ENCODE measurements at places on chromosomes 5 and 9. TPM values are rescaled to one million over a fixed set of nuclear protein-coding genes. Genes with fewer than 3 reads are reported as not detected.

DNA sequence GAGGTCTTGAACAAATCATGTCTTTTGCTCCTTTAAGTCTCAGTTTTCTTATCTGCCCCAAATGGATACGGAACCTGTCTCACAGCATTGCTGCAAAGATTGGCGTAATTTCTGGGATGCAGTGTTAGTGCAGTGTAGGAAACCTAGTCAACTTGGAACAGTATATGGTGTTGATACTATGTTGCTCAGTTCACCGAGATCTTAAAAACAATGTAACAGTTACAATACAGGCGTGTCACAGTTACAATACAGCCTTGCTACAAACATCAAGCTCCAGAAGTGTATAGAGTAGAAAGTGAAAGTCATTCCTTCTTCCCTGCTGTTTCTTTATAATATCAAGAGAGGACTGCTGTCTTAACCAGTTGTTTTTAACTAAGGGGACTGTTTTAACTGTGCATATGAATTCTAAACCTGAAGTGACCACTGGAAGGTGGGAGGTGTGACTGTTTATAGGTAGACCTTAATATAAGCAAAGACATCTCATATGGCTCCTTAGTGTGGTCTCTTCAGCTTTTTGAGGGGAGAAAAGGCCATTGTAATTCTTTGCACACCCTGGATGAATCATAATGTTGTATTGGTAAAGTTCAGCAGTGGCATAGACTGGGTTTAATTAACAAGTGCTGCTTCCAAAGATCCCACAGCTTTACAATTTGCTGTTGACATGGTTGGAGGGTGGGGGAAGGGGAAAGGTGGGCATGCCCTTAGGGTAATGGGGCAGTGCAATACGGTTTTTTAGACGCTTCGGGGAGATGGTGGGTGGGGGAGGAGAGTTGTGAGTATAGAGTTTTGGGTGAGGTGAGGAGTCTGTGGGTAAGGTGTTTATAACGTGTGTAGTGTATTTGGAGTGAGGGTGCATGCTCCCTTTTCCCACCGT, 12.9 kb downstream of the PRRC2B start:
- H3K27ac ChIP-seq: peak overlapping the region; percentile 83
- H3K36me3 ChIP-seq: peaks cover 42% of the 10 kb centered on the region
- no peaks in the 10 kb centered on the region for H3K27me3 ChIP-seq
- no peak for DNase-seq
- H3K4me1 ChIP-seq: peaks cover 94% of the 10 kb centered on the region
- peak overlapping the region; percentile 66 for H3K4me3 ChIP-seq

- no peak for DNase-seq
- no peak overlapping the region for H3K4me3 ChIP-seq
- no peaks in the 10 kb centered on the region for H3K27me3 ChIP-seq
- peaks cover 7% of the 10 kb centered on the region for H3K4me1 ChIP-seq
- no peaks in the 10 kb centered on the region for H3K36me3 ChIP-seq
- no peak overlapping the region for H3K27ac ChIP-seq
Measured at GRCh38 chr5:173774271-173774761, 113.8 kb upstream of the CPEB4 start.

GRCh38 chr9:34454571-34455065, 3.8 kb downstream of the FAM219A start:
- no peak overlapping the region for H3K4me3 ChIP-seq
- no peak for DNase-seq
- H3K36me3 ChIP-seq: peaks cover 2% of the 10 kb centered on the region
- no peak overlapping the region for H3K27ac ChIP-seq
- peaks cover 5% of the 10 kb centered on the region for H3K27me3 ChIP-seq

- no peak overlapping the region for H3K4me3 ChIP-seq
- H3K36me3 ChIP-seq: no peaks in the 10 kb centered on the region
- peaks cover 3% of the 10 kb centered on the region for H3K27me3 ChIP-seq
- no peaks in the 10 kb centered on the region for H3K4me1 ChIP-seq
- no peak for DNase-seq
Measured at GRCh38 chr5:11075035-11075805, 314.2 kb upstream of the DAP start.

GRCh38 chr5:138583984-138584637, 8.9 kb upstream of the HSPA9 start:
- peaks cover 4% of the 10 kb centered on the region for H3K4me1 ChIP-seq
- peaks cover 19% of the 10 kb centered on the region for H3K27me3 ChIP-seq
- no peak overlapping the region for H3K4me3 ChIP-seq
- H3K27ac ChIP-seq: no peak overlapping the region

DNA sequence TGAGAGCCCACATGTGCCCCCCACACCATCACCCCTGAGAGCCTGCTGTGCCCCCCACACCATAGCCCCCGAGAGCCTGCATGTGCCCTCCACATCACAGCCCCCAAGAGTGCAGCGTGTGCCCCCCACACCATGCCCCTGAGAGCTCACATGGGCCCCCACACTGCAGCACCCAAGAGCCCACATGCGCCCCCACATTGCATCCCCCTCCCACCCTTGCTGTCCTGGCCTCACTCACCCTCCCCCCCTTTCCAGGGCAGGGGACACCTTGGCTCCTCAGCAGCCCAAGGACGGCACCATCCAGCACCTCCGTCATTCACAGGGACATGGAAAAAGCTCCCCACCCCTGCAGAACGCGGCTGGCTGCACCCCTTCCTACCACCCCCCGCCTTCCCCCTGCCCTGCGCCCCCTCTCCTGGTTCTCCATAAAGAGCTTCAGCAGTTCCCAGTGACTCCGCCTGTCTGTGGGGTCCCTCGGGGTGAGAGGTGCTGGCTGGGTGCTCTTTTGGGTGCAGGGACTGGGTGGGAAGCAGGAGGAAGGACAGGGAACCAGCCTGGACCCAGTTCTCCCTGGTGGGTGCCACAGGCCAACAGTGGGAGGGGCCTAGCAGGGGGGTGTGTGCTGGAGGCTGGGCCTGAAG, 5.0 kb downstream of the LCN1 start:
- H3K4me1 ChIP-seq: peaks cover 2% of the 10 kb centered on the region
- no peak for DNase-seq
- no peak overlapping the region for H3K4me3 ChIP-seq
- no peaks in the 10 kb centered on the region for H3K27me3 ChIP-seq

DNA sequence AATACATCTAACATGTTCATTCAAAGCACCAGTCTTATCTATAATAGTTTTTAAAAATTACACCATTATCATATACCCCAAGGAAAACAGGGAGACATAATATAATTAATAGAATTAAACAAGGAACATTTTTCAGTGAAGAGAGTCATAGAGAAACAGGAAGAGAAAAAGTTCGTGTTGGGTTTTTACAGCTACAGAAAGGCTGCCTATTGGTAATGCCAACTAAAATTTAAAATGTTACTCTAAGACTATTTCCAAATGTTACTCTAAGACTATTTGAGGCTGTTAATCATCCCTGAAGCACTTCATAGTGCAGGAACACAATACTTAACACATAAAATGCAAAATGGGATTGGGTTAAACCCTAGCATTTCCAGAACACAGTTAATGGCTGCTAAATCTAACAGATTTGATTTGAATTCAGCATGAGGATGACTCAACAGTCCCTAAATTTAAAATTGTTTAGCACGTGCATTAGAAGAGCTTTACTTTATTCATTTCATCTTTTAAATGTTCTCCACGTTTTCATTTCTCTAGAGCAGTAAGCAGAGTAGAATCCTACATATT, 54.5 kb downstream of the OXCT1 start:
- no peaks in the 10 kb centered on the region for H3K27me3 ChIP-seq
- H3K4me3 ChIP-seq: no peak overlapping the region
- H3K36me3 ChIP-seq: peaks cover 30% of the 10 kb centered on the region
- DNase-seq: no peak

- H3K4me3 ChIP-seq: no peak overlapping the region
- no peak for DNase-seq
- H3K36me3 ChIP-seq: no peaks in the 10 kb centered on the region
- H3K27ac ChIP-seq: no peak overlapping the region
Measured at GRCh38 chr5:61619777-61620518, 287.9 kb downstream of the ZSWIM6 start.

GRCh38 chr9:99071313-99072039, 33.4 kb upstream of the TGFBR1 start:
- peak overlapping the region; percentile 62 for H3K27ac ChIP-seq
- H3K36me3 ChIP-seq: peaks cover 9% of the 10 kb centered on the region
- no peak overlapping the region for H3K4me3 ChIP-seq
- H3K4me1 ChIP-seq: peaks cover 58% of the 10 kb centered on the region
- no peaks in the 10 kb centered on the region for H3K27me3 ChIP-seq

DNA sequence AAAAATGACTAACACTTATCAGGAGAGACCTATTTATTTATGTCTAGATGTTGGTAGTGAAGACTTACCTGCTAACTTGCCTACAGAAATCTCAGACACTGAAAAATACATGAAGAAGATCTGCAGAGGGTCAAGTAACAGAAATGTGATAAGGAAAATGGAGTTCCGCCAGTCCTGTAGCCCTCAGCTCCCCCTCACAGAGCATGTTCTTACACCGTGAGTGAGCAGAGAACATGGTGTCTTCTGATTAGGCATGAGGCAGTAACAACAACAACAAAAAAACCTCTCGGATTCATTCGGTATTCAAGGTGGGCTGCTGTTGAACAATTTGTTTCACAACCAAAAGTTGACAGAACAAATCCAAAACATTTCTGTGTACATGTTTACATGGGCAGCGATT, 162.0 kb upstream of the SNX2 start:
- H3K4me1 ChIP-seq: no peaks in the 10 kb centered on the region
- H3K36me3 ChIP-seq: no peaks in the 10 kb centered on the region
- H3K27me3 ChIP-seq: no peaks in the 10 kb centered on the region
- no peak for DNase-seq

GRCh38 chr5:64437496-64437895, 68.3 kb upstream of the RGS7BP start:
- H3K4me1 ChIP-seq: no peaks in the 10 kb centered on the region
- H3K27ac ChIP-seq: no peak overlapping the region
- H3K36me3 ChIP-seq: no peaks in the 10 kb centered on the region
- H3K4me3 ChIP-seq: no peak overlapping the region
- no peak for DNase-seq

DNA sequence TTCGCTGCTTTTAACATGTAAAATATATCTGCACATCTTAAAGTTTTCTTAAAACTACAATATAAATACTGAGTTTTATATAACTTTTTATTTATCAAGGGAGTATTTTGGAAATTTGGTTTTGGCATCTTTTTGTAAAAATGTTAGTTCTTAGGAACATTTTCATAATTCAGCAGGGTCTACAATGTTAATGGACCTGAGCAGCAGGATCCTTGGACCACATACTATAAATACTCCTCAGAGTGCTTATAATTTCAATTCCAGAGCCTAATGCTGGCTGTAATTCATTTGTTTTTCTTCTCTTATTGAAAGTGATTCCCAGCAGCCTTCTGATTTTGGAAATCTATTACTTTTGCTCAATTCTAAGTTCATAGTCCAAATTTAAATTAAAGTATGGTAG, 1216.2 kb downstream of the MAT2B start:
- H3K36me3 ChIP-seq: no peaks in the 10 kb centered on the region
- H3K4me1 ChIP-seq: no peaks in the 10 kb centered on the region
- no peak overlapping the region for H3K27ac ChIP-seq
- no peak for DNase-seq
- H3K27me3 ChIP-seq: no peaks in the 10 kb centered on the region

Gene ADAMTS6
- total RNA-seq: 2.9 TPM

Gene IL12B
- total RNA-seq: not detected

Gene LCN6
- not detected for total RNA-seq

Gene TAF1L
- not detected for total RNA-seq

Gene HCN1
- not detected for total RNA-seq
